ENCODE measurements at places on chromosomes 6 and 20.

GRCh38 chr6:106564476-106564875 is 64.8 kb downstream of the RTN4IP1 start:
- DNase-seq = no peak

DNA sequence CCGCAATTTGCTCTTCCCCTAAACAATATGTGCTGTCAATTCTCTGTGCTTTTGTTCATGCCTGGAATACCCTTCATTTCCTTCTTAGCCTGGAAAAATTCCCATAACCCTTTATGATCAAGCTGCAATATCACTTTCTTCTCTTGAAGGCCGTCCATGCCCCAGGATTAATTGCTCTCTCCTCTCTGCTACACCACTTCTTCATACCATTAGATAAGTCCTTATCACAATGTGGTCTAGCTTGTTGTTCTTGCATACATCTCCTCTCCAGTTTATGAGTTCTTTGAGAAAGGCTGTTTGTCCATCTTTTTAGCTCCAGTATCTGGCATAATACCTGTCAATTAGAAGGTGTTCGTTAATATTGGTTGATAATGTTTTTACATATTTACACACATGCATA is 111.2 kb upstream of the SAMD5 start:
- DNase-seq = no peak

DNA sequence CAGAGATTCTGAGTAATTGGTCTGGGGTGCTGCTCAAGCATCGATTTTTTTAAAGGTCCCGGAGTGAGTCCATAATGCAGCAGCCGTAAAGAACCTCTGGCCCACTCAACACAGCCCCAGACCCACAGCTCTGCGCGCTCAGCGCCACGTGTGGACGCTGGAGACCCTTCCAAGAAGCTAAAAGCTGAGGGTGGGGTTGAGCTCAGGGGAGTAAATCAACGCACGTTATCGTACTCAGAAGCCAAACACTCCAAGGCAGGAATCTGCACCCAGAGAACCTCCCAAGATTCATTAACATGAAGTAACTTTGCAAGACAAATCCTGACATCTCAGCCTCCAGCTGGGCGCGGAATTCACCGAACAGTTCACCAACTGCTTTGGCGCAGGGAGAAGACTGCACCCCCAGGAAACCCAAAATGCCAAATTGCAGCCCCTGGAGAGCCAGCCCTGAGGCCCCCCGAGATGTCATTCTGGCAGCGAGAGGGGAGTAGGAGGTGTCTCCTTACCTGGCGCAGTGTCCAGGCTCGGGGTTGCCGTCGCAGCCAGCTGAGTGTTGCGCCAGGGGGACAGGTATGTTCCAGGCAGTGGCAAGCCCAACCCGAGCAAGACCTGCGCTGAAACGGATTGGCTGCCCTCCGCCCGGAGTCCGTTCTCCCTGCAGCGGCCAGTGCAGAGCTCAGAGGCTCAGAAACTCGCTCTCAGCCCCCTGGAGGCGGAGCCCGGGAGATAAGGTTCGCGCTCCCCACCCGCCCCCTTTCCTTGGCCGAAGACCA is at the start of gene COL21A1:
TSS of gene COL21A1 (minus strand) at position 700 of the 773 bp plus-strand sequence. CDS start 64,962 bp downstream, outside the sequence.
- DNase-seq = peak; percentile 71

GRCh38 chr6:53359843-53360092 is 11.0 kb upstream of the ELOVL5 start:
- no peak for DNase-seq

DNA sequence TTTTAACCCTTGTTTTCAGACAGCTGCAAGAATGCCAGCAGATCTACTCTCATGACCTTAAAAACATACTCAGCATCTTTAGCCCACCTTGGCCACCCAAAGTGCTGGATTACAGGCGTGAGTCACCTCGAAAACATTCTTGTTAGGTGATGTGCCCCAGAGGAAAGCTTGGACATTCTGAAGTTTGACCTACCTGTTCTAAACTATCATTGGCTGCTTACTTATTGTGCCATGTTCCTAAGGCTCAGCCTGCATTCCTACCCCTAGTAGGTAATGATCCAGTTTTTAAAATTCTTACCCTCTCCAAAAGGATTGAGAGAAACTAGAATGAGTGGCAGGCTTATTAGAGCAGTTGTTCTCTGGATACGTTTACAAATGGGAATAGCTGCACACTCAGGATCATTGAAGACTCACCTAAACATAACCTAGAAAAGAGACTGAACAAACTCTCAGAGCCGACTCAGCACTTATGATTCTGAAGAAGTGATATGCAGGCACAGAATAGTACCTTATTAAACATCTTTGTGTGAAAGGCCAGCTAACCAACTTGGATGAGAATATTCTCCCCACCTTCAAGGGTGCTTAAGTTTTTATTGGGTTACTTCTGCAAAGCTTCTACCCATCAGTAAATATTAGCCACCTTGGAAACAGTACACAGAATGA is 362.1 kb downstream of the NRN1 start:
- DNase-seq = no peak

- no peak for DNase-seq
These were observed 117.3 kb downstream of the TOX2 start for GRCh38 chr20:44031781-44032582.

DNA sequence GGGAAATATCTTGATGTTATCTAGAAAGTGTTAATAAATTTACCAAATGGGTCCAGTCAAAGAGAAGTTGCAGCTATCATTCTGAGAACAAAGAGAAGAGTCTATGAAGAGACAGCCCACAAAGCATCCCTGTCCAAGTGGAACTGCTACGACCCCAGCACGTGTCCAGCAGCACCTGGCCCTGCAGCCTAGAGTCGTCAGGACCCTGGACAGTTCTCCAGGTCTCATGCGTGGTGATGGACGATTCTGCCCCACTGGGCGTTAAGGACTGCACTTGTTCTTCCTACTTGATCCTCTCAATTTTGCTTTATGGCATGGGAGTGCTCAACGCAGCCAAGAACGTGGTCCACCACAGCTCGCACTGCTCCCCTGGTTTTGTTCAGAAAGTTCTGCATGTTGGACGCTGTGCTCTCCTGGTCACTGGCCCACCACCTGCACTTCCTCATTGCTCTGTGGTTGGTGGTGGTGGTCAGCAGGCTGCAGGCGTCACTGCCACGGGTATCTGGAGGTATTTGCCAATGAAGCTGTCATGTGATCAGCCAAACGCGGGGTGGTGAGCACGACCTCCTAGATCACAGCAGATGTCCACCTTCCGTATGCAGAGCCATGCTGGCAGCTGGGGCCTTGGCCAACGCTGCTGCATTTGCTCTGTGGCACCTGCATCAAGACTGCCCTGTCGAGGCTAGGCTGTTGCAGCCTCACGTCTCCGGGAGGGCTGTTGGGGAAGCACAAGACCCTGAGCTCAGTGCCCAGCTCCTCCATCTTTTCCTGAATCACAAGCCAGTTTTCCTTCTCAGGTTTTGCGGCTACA is 356.4 kb downstream of the CDH4 start:
- DNase-seq = no peak

GRCh38 chr6:169169941-169170582 is 83.6 kb downstream of the THBS2 start:
- peak; percentile 33 for DNase-seq

GRCh38 chr6:137049095-137049494 is 4.3 kb upstream of the IL20RA start:
- DNase-seq = no peak

DNA sequence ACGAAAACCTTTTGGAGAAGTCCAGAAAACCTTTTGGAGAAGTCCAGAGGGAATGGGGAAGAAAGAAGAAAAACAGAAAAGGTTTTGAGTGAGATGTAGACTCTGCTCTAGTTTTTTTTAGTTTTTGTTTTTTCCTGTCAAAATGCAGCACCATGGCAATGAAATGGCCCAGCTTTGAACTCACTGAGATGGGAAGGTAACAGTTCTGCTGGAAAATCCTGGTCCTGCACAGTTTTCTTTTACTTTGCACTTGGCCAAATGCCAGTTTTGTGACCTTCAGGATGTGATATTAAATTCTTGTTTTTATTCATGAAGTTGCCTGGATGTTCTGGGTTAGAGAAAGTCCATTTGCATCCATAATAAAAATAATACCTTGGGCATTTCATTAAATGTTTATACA is 145.7 kb downstream of the CFAP61 start:
- DNase-seq = no peak

GRCh38 chr20:19370076-19371075 is 157.9 kb downstream of the SLC24A3 start:
- no peak for DNase-seq

DNA sequence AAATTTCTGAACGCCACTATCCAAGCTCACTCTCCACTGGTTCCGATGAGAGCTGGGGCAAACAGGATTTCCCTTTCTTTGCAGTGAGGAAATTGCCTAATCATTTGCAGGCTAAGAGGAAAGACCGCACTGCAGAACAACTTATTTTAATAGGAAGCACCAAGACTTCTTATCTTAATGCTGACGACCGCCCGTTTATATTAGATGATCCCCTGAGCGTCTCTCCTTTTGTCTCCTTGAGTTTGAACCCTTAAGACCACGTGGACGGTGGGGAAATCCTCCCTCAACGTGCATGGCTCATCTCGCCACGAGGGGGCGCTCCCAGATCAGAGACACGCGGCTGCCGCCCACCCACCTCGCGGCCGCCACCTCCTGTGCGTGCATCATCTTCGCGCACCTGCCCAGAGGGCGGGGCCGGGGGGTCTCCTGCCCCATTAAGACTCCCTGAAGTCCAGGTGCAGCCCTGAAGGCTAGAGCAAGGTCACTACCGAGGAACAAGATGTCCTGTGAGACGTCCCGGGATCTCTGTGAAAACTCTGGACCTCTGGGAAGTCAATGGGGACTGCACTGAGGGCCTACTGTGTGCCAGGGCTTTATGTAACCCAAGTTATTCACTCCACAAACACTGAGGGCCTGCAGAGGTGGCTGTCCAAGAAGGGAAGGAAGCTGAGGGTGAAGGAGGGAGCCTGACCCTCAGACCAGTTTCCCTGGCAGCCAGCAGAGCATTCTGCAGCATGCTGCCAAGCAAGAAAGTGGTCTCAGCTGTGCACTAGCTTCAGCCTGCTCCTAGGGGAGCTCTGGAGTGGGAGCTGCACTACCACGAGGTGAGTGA is 28.1 kb downstream of the PDYN start:
- peak; percentile 90 for DNase-seq

DNA sequence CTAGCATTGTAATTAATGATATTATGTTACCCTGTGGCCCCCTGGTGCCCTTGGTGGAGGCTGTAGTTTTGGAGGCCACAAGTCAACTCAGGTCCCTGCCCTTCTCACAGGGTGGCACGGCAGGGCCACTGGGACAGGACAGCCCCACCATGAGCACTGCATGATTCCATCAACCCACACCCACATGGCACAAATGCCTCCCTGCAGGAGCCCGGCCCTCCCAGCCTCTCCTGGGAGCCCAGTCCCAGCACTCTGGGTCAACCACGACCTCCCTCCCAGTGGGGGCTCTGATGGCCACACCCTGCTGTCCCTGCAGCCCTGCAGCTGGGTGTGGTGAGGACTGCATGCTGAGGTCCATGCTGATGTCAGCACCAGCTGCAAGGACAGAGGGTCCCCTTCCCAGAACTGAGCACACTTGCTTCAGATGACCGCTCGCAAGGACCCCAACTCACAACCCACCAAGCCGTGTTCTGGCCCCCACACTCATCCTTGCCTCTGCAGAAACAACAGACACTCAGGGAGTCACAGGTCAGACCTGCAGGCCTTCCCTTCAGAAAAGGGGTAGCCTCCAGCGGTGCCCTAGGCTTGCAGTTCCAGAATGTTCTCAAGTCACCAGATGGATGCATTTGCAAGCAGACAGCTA is 15.7 kb upstream of the CST7 start:
- no peak for DNase-seq

GRCh38 chr20:25225642-25226432 is 22.0 kb upstream of the PYGB start:
- no peak for DNase-seq

- no peak for DNase-seq
These were observed 4.9 kb upstream of the ANKRD60 start for GRCh38 chr20:58233393-58233792.

DNA sequence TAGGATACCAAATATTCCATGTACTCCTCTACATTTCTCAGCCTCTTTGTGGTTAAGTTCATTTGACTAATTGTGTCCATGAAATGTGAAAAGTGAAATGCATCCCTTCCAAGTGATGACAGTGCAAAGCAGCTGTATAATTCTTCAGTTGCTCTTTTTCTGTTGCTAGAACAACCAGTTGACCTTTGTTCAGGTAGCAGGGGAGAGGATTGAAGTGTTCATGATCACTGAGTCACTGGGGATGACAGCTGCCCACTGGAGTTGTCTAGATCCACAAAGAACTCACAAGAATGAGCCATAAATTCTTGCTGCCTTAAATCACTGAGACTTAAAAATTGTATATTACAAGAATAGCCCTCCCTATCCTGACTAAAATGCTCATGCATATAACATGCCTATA is 254.6 kb downstream of the EPHA7 start:
- no peak for DNase-seq

DNA sequence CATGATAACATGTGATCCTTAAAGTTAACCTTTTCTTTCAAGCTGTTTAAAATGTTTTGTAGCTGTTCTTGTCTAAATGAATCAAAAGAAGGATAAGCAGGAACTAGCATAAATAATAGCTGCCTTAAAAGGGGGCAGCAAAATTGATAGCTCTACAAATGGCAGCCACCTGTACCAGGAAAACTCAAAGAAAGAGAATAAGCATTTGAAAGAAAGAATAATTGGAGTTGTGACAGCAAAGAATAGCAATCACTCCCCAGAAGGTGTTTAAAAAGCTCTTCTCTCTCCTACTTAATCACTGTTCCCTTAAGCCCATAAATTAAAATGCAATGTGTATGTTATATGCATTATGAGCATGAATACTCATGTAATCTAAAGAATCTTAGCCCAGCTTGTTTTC is 114.6 kb downstream of the SIM1 start:
- DNase-seq = no peak

DNA sequence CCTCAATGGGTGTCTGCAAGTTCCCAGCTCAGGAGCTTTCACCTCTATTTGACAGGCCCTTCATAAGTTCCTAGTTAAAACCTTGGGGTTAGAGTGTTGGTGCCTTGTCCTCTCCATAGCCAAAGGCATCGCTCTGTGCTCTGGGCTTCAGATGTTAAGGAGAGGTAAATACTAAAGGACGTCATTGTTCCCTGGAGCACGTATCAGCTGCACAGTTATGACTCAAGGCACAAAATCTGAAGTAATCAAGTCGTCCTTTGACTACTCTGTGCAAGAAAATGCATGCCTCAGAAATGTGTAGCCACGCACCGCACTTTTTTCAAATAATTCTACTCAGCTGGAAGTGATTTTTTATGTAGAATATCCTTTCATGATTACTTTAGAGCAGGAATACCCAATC is 240.8 kb upstream of the QKI start:
- DNase-seq = no peak

GRCh38 chr6:1570848-1571247 is 38.9 kb upstream of the FOXC1 start:
- no peak for DNase-seq

GRCh38 chr20:11780765-11781369 is 136.8 kb upstream of the BTBD3 start:
- DNase-seq = no peak

- DNase-seq = no peak
These were observed 127.1 kb downstream of the COL9A1 start for GRCh38 chr6:70175770-70176169.

DNA sequence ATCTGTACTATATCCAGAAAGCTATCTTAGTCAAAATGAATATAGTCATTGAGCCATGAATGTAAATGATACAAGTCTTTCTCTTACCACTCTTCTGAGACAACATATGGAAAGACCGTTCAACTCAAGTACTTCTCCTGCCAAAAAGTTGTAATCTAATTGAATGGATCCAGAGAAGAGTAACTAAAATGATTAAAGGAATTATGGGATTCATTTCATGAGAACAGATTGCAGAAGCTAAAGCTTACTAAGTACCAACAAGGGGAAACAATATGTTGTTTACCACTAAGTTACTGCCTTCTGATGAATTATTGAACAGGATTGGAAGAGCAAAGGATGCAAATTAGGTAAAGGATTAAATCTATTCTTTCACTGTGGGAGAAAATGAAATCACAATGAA is 2.0 kb upstream of the LGSN start:
- no peak for DNase-seq

Measured in Right ventricle myocardium inferior (tissue), 1 donor.